Smooth muscle cell of the pulmonary artery (primary cell): ENCODE measurements at places on chromosomes 13 and 19. TPM values are rescaled to one million over a fixed set of nuclear protein-coding genes. Genes with fewer than 3 reads are reported as not detected.

TMEM150B gene
- not detected in 2 replicates for total RNA-seq

HS6ST3 gene
- 0.20 and 1.4 TPM in 2 replicates for total RNA-seq

CCDC169 gene
- total RNA-seq, result 1.6 and 2.8 TPM in 2 replicates

KLF1 gene
- total RNA-seq, result not detected in 2 replicates
